Right cardiac atrium (tissue), 5 donors: ENCODE measurements at places on chromosomes 11 and 22. TPM values are rescaled to one million over a fixed set of nuclear protein-coding genes. Genes with fewer than 3 reads are reported as not detected.

DNA sequence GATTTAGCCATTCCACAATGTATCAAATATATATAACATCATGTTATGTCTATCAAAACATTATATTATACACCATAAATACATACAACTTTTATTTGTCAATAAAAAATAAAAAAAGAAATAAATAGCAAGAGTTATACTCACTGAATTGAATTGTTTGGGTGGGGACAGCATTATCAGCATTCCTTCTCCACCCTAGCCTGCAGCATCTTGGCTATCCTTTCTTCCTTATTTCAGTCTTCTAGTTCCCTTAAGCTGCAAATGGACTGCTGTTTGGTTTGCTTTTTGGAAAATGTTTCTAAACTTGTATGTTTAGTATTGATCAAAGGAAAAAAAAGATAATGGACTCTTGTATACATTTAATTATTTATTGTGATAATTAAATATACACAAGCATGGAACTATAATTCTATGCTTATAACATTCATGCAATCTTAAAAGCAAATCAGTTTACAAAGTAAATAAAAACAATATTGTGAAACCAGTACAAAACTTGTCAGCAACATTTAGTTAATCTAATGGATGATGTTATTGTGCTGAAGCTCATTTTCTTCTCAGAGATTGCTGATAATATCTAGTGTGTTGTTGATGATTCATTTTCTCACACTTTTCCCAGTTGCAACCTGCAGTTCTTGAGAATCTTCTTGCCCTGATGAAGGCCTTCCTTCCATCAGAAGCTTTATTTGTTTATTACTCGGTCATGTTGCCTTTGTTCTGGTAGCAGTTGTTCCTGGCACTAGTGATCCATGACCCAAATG, 5.0 kb downstream of the ARHGAP42 start:
- DNase-seq = no peak

- DNase-seq = no peak
Measured at GRCh38 chr11:34480314-34480713, 33.3 kb downstream of the ELF5 start.

GRCh38 chr22:46584081-46584921, 35.9 kb upstream of the GRAMD4 start:
- peak; percentile 76 for DNase-seq

DNA sequence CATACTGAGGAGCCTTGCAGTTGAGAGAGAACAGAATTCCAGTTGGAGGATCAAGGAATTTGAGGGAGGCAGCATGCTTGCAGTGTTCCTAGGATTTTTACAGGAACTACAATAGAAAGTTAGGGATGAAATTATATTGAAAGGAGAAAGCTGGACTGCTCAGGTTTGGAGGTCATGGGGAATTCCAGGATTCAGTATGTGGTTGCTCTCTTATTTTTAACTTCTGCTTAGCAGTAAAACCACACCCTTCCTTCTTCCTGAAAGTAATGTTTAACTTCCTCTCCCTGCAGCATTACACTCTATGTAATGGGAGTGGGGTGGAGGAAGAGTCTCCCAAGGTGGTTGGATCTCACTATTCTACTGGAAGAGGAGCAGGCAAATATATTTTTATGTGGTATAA, 31.3 kb downstream of the CTNND1 start:
- DNase-seq = no peak

UPB1 gene
- 2.7 TPM for polyA plus RNA-seq
